ENCODE measurements at places on chromosomes 6 and 20.

DNA sequence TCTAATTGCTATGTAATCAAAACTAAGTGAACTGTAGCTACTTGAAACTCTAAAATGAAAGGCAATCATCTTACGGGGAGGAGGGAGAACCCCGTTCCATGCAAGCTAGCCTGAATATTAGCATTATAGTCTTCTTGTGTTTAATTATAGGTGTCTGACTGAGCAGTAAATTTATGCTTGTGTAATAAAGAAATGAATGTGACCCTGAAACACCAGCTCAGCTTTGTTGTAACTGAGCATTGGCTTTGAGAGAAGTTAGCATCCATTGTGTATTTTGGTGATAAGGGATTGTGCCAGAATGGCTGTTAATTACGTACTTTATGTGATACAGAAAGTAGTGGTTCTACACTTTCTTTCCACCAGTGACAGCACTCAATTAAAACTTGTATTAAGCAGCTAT lies 86.9 kb downstream of the QKI start:
- no peak for DNase-seq

DNA sequence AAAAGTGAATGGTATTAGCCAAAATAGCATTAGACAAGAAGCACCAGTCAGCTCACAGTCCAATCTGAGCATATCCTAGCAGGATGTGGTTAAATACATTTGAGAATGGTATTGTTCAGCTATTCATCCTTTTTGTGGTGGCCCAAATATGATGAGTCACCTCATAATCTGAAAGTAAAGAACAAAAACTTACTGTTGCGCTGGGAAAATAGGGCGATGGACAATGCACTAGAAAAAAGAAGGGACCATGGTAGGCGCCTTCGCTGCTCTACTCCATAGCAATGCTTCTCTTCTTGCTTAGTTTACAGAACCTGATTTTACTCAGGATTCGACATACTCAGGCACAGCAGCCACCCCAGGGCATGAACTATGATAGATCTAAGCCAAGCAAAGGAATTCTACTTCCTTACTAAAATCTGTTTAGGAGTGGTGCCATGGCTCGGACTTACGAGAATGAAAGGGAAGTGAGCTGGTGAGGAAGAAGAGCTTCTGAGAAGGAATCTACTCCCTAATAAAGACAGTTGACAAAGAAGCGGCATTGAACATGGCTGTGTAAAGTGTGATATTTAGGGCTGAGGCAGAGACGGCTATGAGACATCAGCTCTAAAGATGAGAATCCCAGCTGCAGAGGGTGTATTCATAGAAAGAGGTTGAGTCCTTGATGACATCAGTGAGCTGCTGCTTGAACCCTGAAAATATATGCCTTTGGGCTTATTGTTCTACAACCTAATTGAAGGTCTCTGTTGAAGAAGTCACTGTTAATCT lies 16.6 kb upstream of the FBXO9 start:
- no peak for DNase-seq

GRCh38 chr6:156378853-156379252 lies 398.3 kb upstream of the ARID1B start:
- DNase-seq = no peak

- no peak for DNase-seq
These were observed 32.7 kb upstream of the NKX2-4 start for GRCh38 chr20:21430020-21430419.

- DNase-seq = no peak
These were observed 158.9 kb downstream of the TBXT start for GRCh38 chr6:166008441-166009369.

DNA sequence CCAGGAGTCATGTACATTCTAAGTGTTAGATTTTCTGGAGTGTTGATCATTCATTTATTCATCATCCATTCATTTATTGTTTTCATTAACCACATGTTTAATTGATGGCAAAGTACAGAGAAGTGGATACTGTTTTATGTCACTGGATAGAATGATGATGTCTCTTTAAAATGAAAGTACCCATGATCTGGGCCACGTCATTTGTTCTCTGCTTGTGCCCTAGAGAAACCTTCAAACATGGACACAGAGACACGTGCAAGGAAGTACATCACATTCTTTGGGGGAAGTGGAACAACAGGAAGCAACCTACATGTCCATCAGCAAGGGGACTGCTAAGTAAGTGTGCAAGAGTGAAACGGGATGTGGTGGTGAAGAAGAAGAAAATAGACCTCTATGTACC lies 75.8 kb upstream of the TSHZ2 start:
- DNase-seq = no peak

DNA sequence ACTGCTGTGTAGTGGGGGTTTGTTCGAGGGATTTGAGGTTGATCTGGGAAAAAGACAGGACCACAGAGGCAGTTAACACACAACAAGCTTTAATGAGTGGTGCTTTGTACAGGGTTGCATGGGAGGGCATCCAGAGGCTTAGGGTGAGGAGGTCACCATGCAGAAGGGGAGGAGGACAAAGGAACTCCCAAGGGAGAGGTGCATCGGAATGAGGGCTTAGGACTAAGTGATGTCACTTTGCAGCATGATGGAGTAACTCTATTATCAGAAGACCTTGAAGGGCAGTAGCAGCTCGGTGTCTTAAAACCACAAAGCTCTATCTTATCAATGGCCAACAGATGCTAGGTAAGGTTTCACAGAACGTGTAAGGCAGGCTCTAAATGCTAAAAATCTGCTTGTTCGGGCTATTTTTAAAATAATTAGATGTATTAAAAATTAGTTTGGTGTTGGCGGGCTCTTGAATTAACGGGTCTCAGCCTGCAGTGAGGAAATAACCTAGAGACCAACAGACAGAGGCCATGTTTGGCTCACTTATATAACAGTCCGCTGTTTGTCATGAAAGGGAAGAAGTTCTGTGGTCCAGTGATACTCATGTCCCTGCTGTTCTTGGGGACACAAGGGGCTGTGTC lies 37.9 kb downstream of the MAN1A1 start:
- DNase-seq = no peak

DNA sequence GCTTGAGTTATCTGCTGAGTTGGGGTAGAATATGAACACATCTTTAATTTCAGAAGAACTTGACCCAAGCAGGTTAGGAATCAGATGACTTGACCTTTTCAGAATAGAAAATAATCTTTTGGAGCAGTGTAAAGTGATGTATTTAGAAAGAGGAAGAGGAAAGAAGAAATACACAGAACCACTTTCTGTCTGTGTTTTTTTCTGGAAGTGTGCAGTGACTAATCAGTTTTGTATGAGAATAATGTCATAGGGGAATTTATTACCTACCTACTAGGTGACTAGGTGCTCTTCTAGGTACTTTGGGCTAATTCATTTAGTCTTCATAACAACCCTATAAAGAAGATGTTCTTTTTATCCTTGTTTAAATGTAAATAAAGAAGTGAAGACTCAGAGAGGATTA lies 3.0 kb downstream of the PPP1R14C start:
- DNase-seq = no peak

DNA sequence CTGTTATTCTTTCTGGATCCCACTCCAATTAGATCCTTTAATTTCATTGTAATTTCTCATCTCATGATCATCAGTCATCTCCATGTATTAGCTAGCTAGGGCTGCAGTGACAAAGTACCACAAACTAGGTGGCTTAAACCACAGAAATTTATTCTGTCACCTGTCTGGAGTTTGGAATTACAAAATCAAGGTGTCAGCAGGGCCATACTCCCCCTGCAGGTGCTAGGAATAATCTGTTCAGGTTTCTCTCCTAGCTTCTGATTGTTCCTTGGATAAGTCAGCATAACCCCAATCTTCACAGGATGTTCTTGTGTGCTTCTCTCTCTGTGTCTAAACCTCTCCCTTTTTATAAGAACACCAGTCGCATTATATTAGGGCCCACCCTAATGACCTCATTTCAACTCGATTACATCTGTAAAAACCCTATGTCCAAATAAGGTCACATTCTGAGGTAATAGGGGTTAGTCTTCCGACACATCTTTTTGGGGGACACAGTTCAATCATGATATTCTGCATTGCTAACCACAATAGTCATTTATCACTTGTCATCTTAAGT lies 40.5 kb downstream of the BEND6 start:
- DNase-seq = no peak

DNA sequence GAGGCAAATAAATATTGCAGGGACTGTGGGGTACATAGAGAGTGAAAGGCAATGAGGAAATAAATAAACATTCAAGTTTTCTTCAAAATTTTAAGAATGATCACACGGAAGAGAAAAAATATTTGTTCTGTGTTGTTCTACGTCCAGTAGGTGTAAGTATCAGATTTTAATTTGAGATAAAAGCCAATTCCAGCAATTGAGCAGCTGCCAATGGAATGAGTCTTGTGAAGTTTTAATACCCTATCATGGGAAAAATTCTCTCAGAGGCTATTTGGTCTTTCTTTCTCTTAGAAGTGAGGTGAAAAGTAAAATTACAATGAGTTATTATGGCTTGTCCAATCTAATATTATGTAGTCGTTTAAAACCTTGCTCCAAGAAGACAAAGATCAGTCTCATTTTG lies 195.7 kb upstream of the CITED2 start:
- no peak for DNase-seq

DNA sequence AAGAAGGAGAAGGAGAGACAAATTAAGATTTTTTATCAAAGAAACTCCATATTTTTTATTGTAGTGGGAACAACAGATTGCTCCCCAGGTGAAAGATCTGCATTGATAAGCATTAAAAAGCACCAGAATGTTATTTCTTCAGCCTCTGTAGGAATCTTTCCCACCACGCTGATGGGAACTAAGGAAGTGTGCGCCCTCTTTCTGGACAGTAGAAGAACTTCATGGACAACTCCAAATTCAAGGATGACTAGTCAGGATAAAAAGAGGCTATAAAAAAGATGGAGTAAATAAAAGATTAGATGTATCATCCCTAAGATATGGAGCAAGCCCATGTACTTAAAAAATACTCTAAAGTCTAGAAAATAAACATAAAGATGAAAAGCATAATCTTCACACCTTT lies 45.8 kb upstream of the PAK5 start:
- DNase-seq = no peak

GRCh38 chr6:74050921-74051320 lies 354.9 kb downstream of the CD109 start:
- no peak for DNase-seq

DNA sequence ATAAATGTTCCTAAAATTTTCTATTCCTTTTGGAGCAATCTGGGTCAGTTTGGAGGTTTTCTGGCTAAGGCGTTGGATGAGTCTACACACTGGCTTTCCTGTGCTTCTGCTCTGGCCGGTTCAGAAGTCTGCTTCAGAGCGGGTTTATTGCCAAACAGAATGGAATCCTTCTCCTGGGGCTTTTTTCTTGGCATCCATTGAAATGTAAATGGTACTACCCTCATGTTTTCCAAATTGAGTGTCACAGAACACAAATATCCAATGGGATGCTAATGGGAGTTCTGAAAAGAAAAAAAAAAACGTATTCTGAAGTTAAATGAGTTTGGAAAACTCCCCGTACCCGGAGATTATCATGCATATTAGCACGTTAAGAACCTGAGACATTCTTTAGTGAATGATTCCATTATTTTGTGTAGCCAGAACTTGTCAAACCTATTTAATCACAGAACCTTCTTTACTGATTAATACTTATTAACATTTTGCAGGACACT lies 930.3 kb downstream of the QKI start:
- no peak for DNase-seq

GRCh38 chr6:18488526-18489270 lies 101.5 kb downstream of the RNF144B start:
- no peak for DNase-seq

DNA sequence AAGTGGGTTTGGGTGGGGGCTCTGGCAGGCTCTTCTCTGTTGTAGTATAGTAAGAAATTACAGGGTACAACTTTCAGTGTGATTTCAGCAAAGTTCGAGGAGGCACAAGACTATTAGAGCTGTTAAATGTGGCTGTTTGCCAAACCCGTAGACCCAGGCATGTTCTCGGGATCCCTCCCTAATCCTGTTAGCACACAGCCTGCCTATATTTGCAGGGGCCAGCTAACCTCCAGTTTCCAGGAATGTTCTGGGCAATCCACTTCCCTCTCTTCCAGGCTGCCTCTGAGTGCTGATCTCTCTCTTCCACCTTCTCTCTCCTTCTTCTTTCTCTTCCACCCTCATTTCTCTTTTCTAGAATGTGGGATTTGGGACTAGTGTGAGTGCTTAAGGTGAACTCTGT lies 34.8 kb upstream of the ZFP64 start:
- no peak for DNase-seq

DNA sequence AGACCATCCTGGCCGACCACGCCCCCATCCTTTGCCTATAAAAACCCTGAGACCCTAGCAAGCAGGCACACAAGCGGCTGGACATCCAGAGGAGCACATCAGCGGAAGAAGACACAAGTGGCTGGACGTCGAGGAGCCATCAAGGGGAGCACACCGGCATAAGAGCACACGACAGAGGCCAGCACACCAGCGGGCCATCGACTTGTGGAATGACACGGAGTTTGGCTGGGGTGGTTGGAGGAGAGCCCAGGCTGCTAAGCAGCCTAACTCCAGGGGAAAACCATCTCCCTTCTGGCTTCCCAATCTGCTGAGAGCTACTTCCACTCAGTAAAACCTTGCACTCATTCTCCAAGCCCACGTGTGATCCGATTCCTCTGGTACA lies 44.8 kb upstream of the BCLAF1 start:
- no peak for DNase-seq

DNA sequence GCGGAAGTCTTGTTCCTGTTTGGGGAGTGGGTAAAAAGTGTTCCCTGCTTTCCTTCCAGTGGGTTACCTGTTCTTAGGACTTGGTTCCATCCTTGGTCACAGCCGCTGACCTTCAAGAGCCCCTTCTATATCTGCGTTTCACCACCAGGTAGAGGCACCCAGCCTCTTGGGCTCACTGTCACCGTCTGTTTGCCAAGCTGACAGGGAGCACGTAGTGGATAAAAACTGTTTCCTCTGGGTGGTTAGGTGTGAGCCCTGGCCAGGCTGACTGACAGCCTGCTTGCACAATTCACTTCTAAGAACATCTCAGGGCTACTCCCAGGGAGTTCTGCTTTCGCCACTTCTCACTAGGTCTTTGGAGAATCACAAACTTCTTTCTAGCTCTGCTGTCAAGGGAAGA lies 1.8 kb upstream of the JPH2 start:
- DNase-seq = no peak

GRCh38 chr6:113103634-113104361 lies 753.3 kb upstream of the MARCKS start:
- no peak for DNase-seq

DNA sequence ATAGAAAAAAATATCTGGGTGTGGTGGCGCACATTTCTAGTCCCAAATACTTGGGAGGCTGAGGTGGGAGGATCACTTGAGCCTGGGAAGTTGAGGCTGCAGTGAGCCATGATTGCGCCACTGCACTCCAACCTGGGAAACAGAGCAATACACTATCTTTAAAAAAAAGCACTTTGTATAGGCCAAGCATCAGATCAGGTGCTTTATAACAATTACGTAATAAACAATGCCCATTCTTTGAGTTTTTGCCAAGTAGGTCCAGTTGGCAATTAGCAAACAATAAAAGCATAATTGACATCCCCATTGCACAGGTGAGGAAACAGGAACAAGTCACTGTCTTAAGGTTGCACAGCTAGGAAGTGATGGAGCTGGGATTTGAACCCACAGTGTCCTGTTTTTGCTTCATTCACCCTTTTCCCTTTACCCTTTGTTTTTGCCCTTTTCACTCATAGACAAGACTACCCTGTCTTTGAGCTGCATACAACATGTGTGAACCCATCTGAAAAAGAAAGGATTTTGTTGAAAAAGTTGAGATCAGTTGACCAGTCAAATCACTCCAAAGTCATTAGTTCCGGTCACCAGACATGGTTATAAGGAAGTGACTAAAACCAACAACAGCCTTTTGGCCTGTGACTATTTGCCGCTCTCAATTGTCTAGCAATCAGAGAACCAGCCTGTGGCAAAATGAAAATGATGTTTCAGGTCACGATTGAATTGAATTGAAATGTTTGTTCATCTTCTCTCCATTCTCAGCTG lies 303.6 kb downstream of the TFAP2C start:
- DNase-seq = no peak

Data from hypothalamus (tissue), 51 donors.